ENCODE measurements at places on chromosomes 6 and 20.
A peak's percentile ranks its signal among the peaks of the same experiment; 100 is the strongest.

- no peaks in the 10 kb centered on the region for H3K4me1 ChIP-seq
- H3K36me3 ChIP-seq = no peaks in the 10 kb centered on the region
- no peak overlapping the region for H3K4me3 ChIP-seq
- no peaks in the 10 kb centered on the region for H3K27me3 ChIP-seq
- no peak for DNase-seq
These were observed 84.7 kb downstream of the HDGFL1 start for GRCh38 chr6:22653980-22654610.

DNA sequence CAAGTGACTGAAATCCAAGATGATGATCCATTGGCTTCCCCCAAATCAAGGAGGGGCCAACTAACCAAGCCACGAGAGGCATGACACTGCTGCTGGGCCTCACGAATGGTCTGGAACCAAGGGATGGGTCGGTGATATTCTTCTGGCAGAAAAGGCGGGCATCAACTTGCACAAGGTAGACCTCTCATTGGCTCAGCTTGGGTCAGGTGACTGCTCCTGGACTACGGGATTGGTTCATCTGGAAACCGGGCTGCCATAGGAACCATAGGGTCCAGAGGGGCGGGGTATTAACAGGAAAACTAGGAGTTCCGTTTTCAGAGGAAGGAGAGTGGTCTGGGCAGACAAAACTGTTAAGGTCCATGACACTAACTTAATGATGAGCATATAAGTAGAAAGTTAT is 100.9 kb downstream of the TFAP2C start:
- H3K4me3 ChIP-seq = no peak overlapping the region
- no peaks in the 10 kb centered on the region for H3K36me3 ChIP-seq
- DNase-seq = no peak
- no peak overlapping the region for H3K27ac ChIP-seq
- H3K27me3 ChIP-seq = no peaks in the 10 kb centered on the region
- no peaks in the 10 kb centered on the region for H3K4me1 ChIP-seq

- H3K36me3 ChIP-seq = no peaks in the 10 kb centered on the region
- H3K4me1 ChIP-seq = peaks cover 3% of the 10 kb centered on the region
- H3K27me3 ChIP-seq = no peaks in the 10 kb centered on the region
- DNase-seq = no peak
- H3K27ac ChIP-seq = no peak overlapping the region
These were observed 597.1 kb downstream of the KIF16B start for GRCh38 chr20:15976047-15976736.

GRCh38 chr20:19110881-19111460 is 101.5 kb upstream of the SLC24A3 start:
- H3K4me3 ChIP-seq = no peak overlapping the region
- H3K27me3 ChIP-seq = no peaks in the 10 kb centered on the region
- no peaks in the 10 kb centered on the region for H3K36me3 ChIP-seq
- no peak overlapping the region for H3K27ac ChIP-seq
- no peak for DNase-seq

GRCh38 chr6:41051873-41052272 is 1.1 kb upstream of the APOBEC2 start:
- no peaks in the 10 kb centered on the region for H3K27me3 ChIP-seq
- H3K36me3 ChIP-seq = peaks cover 6% of the 10 kb centered on the region
- H3K27ac ChIP-seq = peak overlapping the region; percentile 67
- H3K4me3 ChIP-seq = no peak overlapping the region
- DNase-seq = peak; percentile 57

DNA sequence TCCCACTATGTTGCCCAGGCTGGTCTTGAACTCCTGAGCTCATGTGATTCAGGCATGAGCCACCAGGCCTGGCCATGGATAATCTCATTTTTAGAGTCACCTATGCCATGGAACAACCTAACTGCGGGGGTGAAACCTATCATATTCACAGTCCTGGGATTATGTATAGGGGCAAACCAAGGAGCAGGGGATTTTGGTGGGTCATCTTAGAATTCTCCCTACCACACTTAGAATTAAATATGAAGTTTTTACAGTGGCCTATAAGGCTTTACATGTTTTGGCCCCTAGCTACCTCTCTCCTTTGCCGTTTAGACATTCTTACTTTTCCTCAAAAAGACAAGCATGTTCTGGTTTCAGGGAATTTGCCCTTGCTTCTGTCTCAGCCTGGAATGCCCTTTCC is 20.6 kb upstream of the VEGFA start:
- DNase-seq = no peak
- H3K27ac ChIP-seq = no peak overlapping the region
- peaks cover 10% of the 10 kb centered on the region for H3K27me3 ChIP-seq
- H3K36me3 ChIP-seq = no peaks in the 10 kb centered on the region
- no peaks in the 10 kb centered on the region for H3K4me1 ChIP-seq

GRCh38 chr20:37414224-37415035 is 68.5 kb downstream of the SRC start:
- no peaks in the 10 kb centered on the region for H3K36me3 ChIP-seq
- no peak overlapping the region for H3K27ac ChIP-seq
- H3K4me1 ChIP-seq = peaks cover 19% of the 10 kb centered on the region
- no peak for DNase-seq
- H3K27me3 ChIP-seq = no peaks in the 10 kb centered on the region

- H3K36me3 ChIP-seq = no peaks in the 10 kb centered on the region
- H3K27me3 ChIP-seq = no peaks in the 10 kb centered on the region
- no peak overlapping the region for H3K27ac ChIP-seq
- no peaks in the 10 kb centered on the region for H3K4me1 ChIP-seq
- no peak for DNase-seq
These were observed 71.6 kb upstream of the NRSN1 start for GRCh38 chr6:24054388-24054787.

- no peak for DNase-seq
- no peak overlapping the region for H3K4me3 ChIP-seq
- no peak overlapping the region for H3K27ac ChIP-seq
- H3K4me1 ChIP-seq = no peaks in the 10 kb centered on the region
- no peaks in the 10 kb centered on the region for H3K36me3 ChIP-seq
These were observed 622 bp downstream of the APCDD1L start for GRCh38 chr20:58514321-58515232.

DNA sequence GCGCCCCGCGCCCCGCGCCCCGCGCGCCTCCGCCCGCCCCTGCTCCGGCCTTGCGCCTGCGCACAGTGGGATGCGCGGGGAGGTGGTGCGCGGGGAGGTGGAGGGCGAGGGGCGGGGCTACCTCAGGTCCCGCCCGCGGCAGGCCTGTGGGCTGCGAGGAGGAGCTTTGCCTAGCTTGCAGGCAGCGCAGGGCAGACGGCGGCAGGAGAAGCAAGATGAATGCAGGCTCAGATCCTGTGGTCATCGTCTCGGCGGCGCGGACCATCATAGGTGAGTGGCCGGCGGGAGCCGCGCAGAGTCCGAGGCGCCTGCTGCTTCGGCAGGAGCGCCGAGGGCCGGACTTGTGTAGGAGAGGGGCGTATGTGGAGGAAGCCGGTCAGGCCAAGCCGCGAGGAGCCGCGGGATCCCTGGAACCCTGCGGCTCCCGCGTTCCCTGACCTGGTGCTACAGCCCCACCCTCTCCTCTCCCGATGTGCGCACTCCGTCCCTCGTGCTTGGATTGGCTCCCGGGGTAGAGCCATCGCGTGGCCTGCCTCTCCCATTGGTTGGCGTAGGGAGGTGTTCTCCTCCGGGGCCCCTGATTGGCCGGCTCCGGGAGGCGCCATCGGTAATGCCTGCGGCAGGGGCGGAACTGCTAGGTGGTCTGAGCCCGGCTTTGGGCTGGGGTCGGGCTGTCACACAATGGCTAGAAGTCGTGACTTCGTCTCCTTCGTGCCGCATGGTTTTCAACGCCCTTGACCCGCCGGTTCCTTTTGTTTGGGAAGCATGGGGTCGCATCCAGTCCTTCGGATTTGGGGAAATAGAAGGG is at the start of gene ACAT2:
Gene ACAT2, plus strand, starts transcription at position 173 of the 808 bp plus-strand sequence. Its CDS starts 43 bp downstream, at position 216.
- H3K36me3 ChIP-seq = peaks cover 8% of the 10 kb centered on the region
- no peaks in the 10 kb centered on the region for H3K27me3 ChIP-seq
- H3K4me3 ChIP-seq = peak within 1 kb of the TSS; percentile 93
- H3K4me1 ChIP-seq = peaks cover 19% of the 10 kb centered on the region
- peak; percentile 94 for DNase-seq
- H3K27ac ChIP-seq = peak within 1 kb of the TSS; percentile 96

DNA sequence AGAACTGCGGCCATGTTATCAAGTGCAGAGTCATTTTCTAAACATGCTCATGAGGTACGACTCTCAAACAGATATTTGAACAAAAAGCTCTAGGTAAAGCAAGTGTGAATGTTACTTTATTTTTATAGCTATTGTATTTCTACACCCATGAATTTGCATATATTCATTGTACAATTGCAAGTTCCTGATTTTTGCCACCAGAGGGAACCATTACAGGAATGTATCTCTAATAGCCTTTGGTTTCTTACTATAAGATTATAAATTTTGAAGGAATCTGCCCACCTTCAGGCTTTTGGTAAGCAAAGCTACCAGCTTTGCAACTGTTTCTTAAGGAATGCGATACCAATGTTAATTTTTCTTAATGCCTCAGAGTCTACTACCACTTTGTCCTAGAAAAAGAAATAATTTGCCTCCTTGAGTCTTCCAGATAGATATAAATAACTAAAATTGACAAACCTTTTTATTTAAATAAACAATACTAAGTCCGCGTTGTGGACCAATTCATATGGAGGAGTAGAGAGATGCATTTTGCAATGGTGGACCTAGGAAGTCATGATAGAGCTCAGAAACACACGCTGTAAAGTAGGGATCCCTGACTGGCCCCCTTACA is 125.4 kb upstream of the SAMD5 start:
- H3K4me1 ChIP-seq = no peaks in the 10 kb centered on the region
- H3K36me3 ChIP-seq = peaks cover 8% of the 10 kb centered on the region
- no peak overlapping the region for H3K27ac ChIP-seq
- no peak overlapping the region for H3K4me3 ChIP-seq

DNA sequence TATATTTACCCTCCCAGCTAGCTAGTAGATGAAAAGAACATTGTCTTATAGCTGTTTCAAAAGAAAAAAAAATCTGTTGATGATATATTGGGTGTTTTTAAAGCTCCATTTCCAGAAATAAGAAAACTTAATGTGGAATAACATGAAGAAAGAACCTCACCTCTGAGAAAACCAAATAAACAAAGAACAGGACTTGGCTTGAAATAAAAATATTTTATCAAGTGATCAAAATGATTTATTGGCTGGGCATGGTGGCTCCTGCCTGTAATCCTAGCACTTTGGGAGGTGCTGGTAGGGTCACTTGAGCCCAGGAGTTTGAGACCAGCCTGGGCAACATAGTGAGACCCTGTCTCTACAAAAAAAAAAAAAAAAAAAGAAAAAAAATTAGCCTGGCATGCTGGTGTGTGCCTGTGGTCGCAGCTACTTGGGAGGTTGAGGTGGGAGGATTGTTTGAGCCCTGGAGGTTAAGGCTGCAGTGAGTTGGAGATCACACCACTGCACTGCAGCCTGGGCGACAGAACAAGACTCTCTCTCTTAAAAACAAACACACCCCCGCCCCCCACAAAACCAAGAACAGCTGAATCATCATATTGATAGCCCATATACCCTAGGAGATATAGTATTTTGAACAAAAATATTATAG is 7.9 kb downstream of the RNF24 start:
- no peak overlapping the region for H3K4me3 ChIP-seq
- no peaks in the 10 kb centered on the region for H3K4me1 ChIP-seq
- H3K36me3 ChIP-seq = no peaks in the 10 kb centered on the region
- no peaks in the 10 kb centered on the region for H3K27me3 ChIP-seq

DNA sequence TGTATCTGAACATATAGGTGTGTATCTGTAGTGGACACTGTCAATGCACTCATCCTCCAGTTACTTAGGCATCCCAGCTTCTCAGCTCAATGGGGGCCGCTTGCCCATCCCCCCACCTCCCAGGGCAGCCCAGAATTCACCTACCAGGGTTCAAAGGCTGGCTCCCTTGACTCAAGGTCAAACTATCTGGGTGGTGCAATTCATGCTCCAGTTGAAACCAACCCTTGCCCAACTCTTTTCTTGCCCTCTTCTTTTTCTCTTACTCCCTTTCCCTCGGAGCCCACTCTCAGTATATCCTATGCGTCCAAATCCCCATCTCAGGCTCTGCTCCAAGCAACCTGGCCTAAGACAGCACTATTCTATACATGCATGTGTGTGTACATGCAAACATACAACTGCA is 127.4 kb downstream of the BCAS1 start:
- peaks cover 59% of the 10 kb centered on the region for H3K4me1 ChIP-seq
- H3K36me3 ChIP-seq = no peaks in the 10 kb centered on the region
- DNase-seq = peak; percentile 11
- no peaks in the 10 kb centered on the region for H3K27me3 ChIP-seq
- H3K27ac ChIP-seq = no peak overlapping the region

DNA sequence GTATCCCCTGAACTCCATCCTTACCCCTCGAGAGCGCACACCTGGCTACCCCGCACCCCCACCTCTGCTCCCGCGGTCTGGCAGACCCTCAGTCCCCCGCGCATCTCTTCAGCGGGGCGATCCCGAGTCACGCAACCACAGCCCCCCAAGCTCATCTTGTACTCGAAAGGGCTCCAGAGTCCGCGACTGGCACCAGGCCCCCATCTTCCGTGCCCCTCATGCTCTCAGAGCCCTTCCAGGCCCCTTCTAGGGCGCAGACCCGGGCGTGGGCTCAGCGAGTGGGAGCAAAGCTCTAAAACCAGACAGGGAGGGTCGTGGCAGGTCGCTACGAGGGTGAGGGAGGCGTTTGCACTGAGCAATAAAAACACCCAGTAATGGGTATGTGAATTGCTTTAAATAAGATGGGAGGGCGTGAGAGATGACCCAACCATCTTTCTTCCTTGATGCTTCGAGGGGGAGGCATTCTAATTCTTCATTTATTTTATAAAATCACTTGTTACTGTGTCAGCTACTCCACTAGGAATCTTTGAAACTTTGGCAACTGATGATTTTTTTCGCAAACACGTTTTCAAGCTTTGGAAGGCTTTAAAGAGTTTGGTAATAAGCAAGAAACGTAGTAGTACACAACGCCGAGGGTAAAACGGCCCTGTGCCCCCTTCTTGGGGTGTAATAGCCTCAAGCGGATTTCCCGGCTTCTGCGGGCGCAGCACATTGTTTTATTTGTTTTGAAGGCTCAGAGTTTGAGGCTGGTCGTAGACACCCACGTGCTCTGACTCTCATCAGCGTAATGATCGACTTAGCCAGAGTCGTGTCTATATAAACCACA is 42.6 kb upstream of the SUPT3H start:
- H3K4me3 ChIP-seq = peak overlapping the region; percentile 43
- H3K27ac ChIP-seq = no peak overlapping the region
- peaks cover 51% of the 10 kb centered on the region for H3K4me1 ChIP-seq
- peak; percentile 64 for DNase-seq

DNA sequence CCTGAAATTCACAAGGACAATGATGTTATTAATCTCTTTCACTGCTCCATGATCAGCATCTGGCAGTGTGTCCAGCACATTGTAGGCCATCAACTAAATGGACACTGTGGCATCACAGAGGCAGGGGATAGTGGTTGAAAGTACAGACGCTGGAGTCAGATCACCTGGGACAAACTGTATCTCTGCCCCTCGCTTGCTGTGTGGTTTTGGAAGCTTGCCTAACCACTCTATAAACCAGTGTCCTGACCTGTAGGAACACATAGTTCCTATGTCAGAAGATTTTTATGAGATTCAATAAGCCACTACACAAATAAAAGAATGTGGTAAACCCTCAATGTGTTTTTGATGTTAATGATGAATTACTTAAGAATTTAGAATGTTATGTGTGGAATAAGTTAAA is 219.3 kb upstream of the RNF217 start:
- no peak for DNase-seq
- no peak overlapping the region for H3K27ac ChIP-seq
- no peaks in the 10 kb centered on the region for H3K36me3 ChIP-seq
- H3K27me3 ChIP-seq = no peaks in the 10 kb centered on the region
- H3K4me3 ChIP-seq = no peak overlapping the region

- no peak overlapping the region for H3K4me3 ChIP-seq
- peaks cover 3% of the 10 kb centered on the region for H3K4me1 ChIP-seq
- no peak overlapping the region for H3K27ac ChIP-seq
- DNase-seq = no peak
- H3K36me3 ChIP-seq = no peaks in the 10 kb centered on the region
These were observed 21.5 kb downstream of the FOXC1 start for GRCh38 chr6:1631251-1631650.

GRCh38 chr6:53287336-53288225 is 61.2 kb downstream of the ELOVL5 start:
- peak overlapping the region; percentile 90 for H3K27ac ChIP-seq
- DNase-seq = no peak
- H3K27me3 ChIP-seq = no peaks in the 10 kb centered on the region
- peaks cover 76% of the 10 kb centered on the region for H3K4me1 ChIP-seq

Data from B cell (primary cell).